ENCODE measurements at places on chromosomes 12 and 14.

- no peak for DNase-seq
These were observed 123.8 kb downstream of the PTPRB start for GRCh38 chr12:70513426-70513825.

DNA sequence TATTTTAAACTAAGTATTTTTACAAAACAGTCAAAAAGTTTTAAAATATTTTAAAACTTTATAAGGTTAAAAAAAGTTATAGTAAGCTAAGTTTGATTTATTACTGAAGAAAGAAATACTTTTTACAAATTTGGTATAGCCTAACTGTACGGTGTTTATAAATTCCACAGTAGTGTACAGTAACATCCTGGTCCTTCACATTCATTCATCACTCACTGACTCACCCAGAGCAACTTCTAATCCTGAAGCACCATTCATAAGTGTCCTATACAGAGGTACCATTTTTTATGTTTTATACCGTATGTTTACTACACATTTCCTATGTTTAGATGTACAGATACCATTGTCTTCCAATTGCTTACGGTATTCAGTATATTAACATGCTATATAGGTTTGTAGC is 170.0 kb downstream of the KLHL28 start:
- DNase-seq, result no peak

DNA sequence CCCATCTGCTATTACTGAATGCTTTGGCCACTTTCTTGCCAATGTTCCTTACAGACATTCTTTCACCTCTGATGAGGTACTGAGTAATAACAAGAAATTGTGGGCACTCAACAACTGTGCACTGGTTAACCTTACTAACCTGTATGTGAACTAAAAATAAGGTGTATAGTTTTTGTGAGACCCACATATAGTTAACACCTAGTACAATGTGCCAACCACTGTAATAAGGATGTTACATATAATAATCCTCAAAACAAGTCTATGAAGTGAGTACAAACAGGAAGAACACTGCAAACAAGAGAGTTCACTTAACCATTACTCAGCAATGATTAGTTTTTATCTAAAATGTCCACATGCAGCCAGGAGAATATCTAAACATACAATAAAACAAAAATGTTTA is 4.5 kb downstream of the DDHD1 start:
- no peak for DNase-seq

DNA sequence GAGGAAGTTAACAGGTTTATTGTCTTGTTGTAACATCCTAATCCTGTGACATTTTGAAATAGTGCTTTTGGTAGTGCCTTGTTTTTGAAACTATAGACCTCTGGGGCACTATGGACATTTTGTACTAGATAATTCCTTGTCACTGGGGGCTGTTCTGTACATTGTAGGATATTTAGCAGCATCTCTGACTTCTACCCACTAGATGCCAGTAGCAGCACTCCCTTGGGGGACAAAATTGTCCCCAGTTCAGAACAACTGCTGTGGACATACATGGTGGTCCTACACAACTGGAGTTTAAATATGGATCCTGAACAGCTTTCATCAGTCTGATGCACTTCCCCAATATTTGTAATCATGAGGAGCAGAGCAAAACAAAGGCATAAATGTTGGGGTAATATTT is 264.7 kb downstream of the RAD51B start:
- no peak for DNase-seq

DNA sequence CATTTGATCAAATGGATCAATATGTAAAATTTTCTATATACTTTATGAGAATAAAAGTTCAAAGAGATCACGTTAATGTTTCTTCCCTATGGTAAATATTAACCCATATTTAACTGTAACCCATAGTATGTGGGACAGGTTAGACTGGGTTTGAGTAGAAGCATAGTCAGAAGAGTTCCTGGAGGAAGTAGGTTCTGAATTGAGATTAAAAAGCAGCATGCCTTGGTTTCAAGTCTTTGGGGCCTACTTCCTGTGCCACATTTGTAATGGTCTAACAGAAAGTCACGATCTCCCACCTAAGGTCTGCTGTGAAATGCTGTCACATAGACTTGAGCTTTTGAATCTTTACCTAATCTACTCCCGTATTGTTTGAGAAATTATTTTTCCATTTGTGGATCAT is 63.8 kb downstream of the FIGNL2 start:
- no peak for DNase-seq

GRCh38 chr14:103530390-103530789 is 1.4 kb downstream of the TRMT61A start:
- no peak for DNase-seq

DNA sequence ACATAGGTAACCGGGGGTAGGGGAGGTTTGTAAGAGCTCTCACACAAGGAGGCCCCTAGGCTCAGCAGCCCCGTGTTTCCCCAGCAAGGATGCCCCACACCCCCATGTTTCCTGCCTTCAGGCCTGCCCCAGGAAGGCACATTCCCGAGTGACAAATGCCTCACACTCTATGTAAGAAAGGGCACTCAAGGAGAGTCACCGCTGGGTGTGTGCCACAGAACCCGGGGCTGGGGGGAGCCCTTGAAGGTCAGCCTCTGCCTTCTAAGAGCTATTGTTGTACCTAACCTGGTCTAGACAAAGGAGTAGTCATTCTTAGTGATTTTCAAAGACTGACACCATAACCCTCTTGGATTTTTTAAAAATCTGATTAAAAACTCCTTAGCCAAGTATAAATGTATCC is 333.6 kb downstream of the DPF3 start:
- no peak for DNase-seq

- no peak for DNase-seq
These were observed 63.1 kb upstream of the DACT1 start for GRCh38 chr14:58574623-58575022.

DNA sequence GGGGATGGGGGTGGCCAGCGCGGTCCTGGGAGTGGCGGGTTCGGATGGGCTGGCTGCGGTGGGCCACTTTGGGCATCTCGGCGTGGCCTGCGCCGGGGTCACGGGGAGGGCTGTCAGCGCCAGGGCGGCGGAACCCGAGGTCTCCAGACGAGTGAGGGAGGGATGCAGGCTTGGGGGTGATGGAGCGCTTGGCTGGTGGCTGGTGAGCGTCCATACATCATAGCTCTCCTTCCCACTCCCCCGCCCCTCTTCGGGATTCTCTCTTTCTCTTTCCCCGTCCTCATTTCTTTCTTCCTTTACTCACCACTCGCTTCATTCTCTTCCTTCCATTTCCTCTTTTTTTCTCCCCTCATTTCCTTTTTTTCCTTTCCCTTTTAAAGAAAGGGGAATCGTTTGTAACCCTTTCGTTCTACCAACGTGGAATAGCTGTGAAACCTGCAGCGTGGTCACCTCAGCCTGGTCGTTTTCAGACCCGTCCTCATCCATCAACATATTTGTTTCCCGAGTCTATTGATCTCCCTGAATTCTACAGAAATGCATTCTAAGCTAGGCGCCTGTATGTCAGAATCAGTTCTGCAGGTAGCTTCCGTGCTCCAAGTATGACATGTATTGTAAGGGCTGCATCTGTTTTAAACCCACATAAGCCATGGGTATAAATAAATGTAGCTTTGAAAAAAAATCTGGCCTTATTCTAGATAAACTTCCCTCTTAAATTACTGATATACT is 260.3 kb upstream of the E2F7 start:
- DNase-seq, result no peak

- DNase-seq, result peak; percentile 90
These were observed 113.7 kb downstream of the NCOR2 start for GRCh38 chr12:124453419-124454351.

- no peak for DNase-seq
These were observed 8.1 kb downstream of the OR10G2 start for GRCh38 chr14:21626491-21627230.

- DNase-seq, result no peak
These were observed 3.1 kb downstream of the DYNLL1 start for GRCh38 chr12:120498870-120499515.

DNA sequence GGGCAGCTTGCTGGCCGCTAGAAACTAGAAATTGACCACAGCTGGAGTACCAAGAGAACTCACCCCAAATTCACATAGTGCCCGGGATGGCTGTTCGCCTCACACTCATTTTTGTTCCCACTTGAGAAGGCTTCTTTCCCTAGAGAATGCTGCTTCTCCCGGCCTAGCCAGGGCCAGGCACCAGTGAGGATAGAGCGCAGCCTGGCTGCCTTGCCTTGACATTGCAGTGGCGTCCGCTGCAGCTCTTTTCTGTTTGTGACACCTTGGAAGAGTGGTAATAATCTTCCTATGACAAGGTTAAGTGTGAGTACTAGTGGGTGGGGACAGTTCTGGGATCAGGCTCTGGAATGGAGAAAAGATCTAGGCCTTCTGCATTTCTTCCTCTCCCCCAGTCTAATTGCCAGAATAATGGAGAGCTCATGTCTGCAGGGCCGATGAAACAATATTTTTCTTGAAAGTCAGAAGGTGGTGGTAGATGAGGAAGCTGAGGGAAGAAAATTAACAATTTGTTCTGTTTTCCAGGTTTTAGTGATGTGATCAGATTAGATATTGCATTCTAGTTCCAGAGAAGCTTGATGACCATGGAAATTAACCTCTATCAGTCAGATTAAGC is 3.7 kb downstream of the TMEM253 start:
- DNase-seq, result peak; percentile 88

DNA sequence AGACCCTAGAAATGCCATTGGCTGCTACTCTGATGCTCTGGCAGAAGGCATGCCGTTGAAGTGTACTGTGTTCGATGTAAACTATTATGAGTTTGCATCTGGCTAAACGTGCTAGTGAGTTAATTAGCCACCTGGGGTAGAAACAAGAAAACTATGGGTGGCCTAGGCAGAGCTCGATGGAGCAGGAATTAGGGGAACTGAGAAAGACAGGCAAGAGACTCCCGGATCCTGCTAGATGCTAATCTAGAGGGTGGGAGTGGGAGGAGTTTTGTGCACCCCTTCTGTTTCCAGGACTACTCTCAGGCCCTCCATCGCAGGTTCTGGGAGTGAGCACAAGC is 32.0 kb downstream of the TMEM63C start:
- no peak for DNase-seq

GRCh38 chr12:115394496-115395220 is 710.7 kb upstream of the TBX3 start:
- DNase-seq, result no peak

DNA sequence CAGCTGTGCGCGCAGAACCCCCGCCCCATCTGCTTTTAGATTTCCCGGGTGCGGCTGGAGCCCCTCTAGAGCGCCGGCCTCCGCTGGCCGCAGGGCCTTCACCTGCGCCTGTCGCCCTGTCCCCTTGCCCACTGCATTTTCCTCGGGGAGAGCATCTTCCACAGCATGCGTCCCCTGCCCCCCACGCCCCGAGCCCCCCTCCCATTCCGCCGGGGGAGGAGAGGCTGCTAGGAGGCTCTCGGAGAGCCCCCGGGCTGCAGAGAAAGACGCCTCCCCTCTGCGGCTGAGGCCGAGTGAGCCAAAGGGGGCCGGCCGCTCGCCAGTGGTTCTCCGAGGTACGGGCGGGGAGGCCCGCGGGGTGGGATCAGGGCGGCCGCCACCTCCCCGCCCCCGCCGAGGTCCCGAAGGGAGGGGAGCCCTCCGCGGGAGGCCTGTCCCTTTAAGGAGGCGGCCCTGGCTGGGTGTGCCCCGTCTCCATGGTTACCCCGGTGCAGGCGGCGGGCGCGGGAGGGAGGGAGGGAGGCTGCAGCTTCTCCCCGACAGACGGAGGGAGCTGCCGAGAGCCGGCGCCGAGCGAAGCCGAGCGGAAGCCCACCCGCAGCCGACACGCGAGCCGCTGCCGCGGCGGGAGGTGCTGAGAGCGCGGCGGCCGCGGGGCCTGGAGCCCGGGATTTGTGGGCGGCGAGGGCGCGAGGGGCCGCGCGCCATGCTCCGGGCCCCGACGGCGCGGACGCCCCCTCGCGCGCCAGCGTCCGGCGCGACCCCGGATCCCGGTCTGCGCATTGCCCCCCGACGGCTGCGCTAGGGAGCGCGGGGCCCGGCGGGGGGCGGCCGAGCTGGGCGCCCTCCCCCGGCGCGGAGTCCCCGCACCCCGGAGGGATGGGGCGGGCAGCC is at the start of gene KCNH3:
KCNH3 (plus strand) TSS at position 521 of the 894 bp plus-strand sequence. CDS start 387 bp downstream, outside the sequence.
- peak; percentile 78 for DNase-seq

DNA sequence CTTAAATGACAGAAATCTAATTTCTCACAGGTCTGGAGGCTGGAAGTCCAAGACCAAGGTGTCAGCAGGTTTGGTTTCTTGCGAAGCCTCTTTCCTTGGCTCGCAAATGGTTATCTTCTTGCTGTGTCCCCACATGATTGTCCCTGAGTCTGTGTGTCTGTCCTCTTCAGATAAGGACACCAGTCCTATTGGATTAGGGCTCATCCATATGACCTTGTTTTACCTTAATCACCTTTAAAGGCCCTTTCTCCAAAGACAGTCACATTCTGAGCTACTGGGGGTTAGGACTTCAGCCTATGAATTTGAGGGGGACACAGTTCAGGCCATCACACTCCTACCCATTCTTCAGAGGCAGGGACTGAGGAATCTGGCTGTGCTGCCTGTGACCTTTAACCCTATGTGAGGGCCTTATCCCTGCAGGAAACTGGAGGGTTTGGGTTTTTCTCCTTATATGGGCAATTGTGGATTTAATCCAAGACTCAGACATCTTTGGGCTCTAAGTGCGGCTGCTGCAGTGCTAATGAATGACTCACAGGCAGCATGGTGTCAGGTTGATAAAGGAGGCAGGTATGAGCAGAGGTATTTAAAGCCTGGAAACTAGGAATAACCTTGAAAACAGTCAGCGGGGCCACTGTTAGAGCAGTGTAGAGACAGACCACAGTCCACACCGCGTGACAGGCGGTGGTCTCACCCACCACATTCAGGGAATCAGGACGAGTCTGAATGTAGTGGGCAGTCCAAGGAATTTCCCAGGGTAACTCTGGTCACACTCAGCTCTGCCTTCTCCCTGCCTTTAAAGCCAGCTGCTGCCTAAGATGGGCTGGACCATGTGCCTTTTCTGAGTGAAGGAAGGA is 10.2 kb downstream of the TPCN1 start:
- peak; percentile 5 for DNase-seq

DNA sequence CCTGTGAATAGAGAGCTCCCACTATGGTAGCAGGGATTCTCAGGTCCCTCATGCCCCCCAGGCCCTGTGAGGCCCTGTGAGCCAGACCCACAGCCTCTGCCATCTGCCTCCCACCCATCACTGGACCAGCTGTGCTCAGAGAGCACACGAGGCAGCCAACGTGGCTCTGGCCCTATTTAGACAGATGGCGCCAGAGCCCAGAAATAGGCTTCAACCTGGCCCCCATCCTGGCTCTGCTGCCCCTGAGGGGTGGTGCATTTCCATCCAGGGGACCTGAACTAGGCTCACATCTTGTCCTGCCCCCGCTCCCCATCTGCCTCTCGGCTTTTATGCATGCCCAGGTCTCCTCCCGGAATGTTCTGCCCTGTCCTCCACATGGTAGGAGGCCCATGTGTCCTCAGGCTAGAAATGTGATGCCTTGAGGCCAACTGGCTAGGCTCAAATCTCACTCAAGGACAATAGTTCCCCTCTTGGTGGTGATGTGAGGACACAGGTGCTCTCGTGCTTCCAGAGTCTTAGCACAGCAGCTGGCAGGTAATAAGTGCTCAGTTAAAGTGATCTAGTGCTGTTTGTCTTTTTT is 18.9 kb downstream of the TMEM63C start:
- DNase-seq, result no peak

- no peak for DNase-seq
These were observed 357.5 kb downstream of the FSCB start for GRCh38 chr14:44149597-44149996.

All from tibial artery (tissue), 4 donors.